ENCODE measurements at places on chromosomes 4 and X.

GRCh38 chr4:8368998-8369397, 71.5 kb downstream of the ACOX3 start:
- no peak for DNase-seq

GRCh38 chr4:185811509-185812364, at the start of gene SORBS2:
SORBS2 (minus strand) TSS chr4:185812194; CDS start chr4:185690571, 121,623 bp downstream.
- DNase-seq = no peak

DNA sequence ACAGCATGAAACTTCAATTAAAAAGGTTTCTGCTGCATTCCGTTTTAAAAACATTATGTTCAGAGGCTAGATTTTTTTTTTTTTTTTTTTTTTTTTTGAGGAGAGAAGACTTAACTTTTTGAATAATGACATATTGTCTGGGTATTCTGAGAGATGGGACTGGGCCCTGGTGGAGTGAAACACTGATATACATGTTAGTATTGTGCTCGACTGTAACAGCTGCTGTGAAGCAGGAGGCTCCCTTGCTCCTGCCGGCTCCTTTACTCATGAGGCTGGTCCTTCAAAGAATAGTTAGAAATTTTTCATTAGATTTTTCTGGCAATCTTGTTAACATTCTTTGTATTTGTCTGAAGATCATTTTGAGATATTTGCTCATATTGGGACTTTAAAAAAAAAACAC, 73.3 kb downstream of the TMEM131L start:
- DNase-seq = no peak

DNA sequence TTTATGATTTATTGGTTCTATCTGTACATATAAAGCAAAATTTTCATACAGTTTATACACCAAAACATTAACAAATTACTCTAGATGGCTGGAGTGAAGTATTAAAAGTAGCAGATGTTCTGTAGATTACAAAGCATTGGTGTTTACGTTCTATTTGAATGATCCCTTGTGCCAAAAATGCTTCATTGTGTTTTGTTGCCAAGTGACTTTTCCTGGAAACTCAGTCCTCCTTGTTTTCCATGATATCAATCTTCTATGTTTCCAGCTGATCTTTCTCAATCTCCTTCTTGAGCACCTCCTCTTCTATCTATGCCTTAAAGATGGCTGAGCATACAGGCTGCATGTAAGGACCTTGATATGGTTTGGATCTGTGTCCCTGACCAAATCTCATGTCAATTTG, 263.6 kb upstream of the CTSO start:
- no peak for DNase-seq

DNA sequence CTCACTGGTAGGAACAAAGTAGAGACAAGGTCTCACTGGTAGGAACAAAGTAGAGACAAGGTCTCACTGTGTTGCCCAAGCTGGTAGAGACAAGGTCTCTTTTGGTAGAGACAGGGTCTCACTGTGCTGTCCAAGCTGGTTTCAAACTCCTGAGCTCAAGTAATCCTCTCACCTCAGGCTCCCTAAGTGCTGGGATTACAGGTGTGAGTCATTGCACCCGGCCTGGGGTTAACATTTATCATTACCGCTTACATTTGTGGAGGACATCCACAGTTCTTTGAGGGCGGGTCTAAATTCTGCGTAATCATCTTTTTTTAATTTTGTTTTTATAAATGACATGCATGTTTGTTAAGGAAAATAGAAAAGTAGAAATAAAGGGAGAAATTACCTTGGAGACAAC, 12.0 kb downstream of the RAB33B start:
- no peak for DNase-seq

DNA sequence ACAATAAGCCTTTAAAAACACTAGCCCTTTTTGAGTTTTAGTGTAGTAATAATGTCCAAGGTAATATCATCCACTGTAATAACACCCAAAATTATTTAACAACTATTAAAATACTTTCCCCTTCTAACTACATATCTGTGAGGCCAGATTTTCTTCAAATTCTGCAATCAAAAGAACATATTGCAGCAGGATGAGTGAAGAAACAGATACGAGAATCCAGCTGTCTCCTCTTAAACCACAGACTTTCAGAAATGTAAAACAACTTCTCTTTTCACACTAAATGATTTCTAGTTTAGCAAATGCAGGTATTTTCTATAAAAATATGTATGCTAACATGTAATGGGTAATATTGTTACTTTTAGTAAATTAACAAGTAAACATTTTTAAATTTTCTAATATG, 148.9 kb downstream of the PRDM5 start:
- DNase-seq = no peak

- DNase-seq = no peak
Observed at GRCh38 chr4:121155893-121156292, 8.2 kb downstream of the TNIP3 start.

DNA sequence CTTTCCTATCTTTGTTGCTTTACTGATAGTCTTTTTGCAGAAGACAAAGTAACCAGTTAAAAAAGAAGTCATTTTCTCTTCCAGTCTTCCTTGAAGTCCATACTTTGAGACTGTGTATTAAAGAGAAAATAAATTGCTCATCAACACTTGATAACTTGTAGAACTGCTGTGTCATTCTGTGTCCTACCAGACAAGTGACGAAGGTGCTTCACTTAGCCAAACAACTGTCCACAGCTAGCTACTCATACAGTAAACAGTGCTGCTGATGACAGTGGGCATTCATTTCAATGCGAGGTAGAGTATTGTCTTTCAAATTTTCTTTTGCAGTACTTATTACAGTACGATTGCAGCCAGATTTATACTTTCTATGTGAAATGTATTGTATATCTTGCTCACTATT, 11.5 kb downstream of the COL25A1 start:
- no peak for DNase-seq

DNA sequence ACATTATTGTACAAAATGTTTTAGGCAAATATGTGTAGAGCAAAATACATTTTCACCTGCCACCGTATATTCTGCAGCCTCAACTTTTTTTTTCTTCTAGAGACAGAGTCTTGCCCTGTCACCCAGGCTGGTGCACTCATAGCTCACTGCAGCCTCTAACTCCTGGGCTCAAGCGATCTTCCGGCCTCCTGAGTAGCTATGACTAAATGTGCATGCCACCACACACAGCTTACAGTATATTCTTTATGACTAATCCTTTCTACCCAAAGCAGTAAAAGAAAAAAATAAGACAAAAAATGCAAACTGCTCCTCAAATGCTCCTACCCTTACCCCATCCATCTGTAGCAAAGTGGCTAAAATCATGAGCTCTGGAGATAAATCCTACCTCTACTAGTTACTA, 426.3 kb downstream of the KCNIP4 start:
- no peak for DNase-seq

DNA sequence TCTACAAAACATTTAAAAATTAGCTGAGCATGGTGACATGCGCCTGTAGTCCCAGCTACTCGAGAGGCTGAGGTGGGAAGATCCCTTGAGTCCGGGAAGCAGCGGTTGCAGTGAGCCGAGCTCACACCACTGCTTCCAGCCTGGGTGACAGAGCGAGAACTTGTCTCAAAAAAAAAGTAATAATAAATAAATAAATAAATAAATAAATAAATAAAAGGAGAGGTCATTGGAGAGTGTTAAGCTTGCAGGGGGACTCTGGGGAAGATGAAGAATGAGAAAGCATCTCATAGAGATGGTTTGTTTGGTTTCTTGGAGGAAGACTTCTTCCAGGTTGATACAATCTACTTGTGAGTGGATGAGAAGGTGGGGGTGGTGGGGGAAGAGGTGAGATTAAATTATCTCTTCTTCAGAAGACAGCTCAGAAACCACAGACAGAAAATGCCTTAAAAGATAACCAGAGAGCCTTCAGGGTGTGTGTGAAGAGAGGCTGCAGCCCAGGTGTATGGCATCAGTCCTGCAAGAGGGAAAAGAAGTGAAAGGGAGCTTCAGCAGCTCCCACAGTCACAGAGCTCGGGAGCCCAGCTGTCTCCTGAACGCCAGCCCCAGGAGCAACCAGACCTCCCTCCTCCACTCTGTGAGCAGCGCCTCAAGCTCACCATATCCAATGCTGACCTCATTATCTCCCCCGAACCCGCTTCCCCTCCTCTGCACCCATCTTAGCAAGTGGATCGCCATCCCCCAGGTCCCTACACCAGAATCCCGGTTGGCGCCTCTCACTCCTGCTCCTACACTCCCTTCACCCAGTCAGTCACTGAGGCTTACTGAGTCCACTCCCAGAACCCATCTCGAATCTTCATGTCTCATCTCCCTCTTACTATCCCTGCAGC, 48.2 kb downstream of the RBM47 start:
- DNase-seq = no peak

DNA sequence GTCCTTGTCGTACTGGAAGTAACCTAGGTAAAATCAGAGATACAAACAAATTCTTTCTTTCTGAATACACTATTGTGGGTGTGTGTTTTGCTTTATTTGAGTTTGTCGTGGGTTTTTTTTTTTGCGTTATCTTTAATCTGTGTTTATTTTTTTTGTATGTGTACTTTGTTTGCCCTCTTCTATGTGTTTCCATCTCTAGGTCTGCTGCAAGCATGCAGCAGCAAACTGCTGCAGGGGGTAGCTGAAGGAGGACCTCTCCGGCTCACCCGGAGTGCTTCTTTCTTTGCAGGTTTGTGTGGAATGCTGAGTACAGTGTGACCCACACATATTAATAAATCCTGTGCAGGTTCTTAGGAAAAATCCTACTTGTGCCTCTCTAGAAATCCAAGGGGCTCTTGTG, 64.8 kb downstream of the FNIP2 start:
- DNase-seq = no peak
